Activated CD4-positive, alpha-beta T cell treated with anti-CD3 and anti-CD28 coated beads for 36 hours (primary cell): ENCODE measurements at places on chromosomes 6 and 20.
A peak's percentile ranks its signal among the peaks of the same experiment; 100 is the strongest.

- no peak for DNase-seq
Measured at GRCh38 chr6:31007694-31008093, 2.6 kb upstream of the MUC22 start.

DNA sequence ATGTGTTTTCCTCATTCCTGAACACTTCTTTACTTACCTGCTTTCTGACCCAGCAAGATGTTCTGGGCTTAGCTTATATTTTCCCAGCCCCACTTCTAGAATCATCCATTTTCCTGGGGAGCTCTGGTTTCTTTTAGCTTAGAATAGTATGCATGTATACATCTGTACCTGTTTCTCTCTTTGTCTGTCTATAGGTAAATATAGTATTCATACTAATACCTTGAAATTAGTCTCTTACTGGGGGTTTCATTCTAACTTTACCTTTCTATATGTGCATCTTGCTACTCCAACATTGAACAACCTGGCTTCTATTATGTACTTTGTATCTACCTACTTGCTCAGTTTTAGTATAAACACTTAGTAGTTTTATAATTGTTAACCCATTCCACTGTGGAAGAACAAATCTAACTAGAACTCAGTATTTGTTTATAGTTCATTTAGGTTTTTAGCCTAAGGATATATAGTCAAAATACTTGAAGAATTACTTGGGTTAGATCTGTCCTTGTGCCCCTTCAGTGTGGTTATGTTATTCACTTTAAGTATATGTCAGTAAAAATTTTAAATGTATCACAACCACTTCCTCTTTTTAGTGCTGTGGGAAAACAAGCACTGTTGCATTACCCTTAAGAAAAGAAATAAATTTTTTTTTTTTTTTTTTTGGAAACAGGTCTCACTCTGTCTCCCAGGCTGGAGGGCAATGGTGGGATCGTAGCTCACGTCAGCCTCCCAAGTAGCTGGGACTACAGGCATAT lies 54.0 kb downstream of the ASXL1 start:
- DNase-seq: no peak

GRCh38 chr20:43238833-43239232 lies 49.1 kb upstream of the PTPRT start:
- DNase-seq: no peak

DNA sequence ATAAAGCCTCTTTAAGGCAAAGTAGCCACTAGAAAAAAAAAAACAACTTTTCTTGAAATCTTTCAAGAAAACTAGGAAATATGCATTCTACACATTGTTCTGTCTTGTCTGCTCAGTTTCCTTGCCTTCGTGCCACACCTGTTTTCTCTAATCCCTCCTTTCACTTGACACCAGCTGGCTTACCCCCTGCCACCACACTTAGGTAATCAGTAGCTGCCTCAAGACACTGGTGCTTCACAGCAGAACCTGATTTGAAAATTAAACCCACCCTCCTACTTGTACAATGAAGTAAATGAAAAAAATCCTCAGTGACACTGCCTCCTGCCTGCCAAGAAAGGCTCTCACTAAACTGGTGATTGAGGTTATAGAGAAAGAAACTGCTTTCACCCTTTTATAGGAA lies 45.8 kb upstream of the SCML4 start:
- no peak for DNase-seq

- DNase-seq: peak; percentile 31
Measured at GRCh38 chr20:63829603-63829944, 1.5 kb downstream of the ZBTB46 start.

DNA sequence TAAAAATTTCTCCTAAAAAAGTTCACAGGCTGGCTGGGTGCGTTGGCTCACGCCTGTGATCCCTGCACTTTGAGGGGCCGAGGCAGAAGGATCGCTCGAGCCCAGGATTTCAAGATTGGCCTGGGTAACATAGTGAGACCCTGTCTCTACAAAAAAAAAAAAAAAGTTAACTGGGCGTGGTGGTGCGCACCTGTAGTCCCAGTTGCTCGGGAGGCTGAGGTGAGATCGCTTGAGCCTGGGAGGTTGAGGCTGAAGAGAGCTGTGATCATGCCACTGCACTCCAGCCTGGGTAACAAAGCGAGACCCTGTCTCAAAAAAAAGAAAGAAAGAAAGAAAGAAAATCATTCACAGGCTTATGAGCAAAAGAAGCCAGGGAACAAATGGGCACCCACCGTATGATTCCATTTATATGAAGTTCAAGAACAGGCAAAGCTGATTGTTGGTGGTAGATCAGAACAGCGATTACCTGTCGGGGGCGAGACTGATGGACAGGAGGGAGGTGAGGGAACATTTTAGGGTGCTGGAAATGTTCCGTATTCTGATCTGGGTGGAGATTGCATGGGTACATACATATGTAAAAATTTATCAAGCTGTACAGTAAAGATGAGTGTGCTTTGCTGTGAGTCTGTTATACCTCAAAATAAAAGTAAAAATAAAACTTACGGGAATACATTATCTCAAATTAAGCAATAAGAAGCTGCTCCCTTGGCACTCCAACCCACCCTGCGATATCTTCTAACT lies 77.1 kb downstream of the FGD2 start:
- DNase-seq: no peak
